ENCODE measurements at places on chromosomes 7 and 10. TPM values are rescaled to one million over a fixed set of nuclear protein-coding genes. Genes with fewer than 3 reads are reported as not detected.

DNA sequence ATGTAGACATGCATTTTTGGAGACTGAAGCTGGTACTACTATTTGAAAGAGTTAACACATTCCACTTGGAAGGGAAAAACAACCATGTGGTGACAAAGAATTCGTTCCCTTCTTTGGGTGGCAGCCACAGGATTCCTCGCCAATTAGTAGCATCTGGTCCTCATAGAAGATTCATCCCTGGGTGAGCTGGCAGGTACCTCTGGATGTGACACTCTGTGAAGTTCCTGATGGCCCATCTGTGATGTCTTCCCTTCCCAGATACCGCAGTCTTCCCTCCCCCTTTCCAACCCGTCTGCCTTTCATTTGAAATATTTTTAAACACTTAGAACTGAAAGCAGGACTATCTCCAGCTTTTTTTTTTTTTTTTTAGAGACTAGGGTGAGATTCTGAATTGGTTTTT, 569.5 kb downstream of the TYW1 start:
- DNase-seq, result no peak

DNA sequence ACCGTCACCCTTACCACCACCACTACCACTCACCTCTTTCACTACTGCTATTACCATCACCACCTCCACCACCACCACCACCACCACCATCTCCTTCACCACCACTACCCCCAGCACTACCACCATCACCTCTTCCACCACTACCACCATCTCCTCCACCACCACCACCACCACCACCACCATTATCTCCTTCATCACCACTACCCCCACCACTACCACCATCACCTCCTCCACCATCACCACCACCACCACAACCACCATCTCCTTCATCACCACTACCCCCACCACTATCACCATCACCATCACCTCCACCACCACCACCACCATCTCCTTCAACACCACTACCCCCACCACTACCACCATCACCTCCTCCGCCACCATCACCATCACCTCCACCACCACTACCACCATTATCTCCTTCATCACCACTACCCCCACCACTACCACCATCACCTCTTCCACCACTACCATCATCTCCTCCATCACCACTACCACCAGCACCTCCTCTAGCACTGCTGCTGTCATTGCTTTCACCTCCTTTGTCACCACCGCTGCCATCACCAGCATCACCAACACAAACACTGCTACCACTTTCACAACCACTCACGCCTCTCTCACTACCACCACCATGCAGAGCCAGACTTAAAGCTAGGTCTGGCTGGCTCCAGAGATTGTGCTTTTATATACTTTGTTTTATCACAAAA, 109.3 kb downstream of the ICA1 start:
- no peak for DNase-seq

DNA sequence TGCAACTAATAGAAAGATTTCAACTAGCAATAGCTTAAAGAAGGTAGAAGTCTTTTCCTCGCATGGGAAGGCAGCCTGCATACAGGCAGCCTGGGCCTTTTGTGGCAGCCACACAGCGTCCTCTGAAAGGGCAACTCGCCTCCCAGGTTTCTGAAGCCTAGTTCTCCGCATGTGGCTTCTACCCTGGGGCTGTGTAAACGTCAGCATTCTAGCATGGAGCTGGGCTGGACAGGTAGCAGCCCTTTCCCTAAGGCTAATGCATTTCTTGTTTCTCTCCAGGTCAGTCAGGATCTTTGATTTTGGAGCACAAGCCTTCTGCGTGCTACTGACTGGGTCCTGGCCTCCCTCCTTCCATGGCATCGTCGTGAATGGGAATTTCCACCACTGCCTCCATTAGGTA, 23.8 kb upstream of the SEC61G start:
- no peak for DNase-seq

DNA sequence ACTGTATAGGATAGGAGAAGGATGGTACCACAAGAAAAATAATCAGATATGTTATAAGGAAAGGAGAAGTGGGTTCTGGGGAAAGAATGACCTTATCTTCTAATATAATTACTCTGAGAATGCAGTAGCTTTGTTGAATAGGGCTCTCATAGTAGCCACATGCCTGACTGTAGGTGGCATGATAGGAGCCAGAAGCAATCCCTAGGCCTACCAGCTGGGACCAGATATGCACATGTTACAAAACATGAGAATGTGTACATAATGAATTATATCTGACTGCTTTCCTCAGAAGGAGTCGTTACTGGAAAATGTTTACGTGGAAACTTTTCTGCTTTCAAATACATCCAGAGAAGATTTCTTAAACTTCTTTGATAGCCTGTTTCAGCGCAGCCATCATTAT, 53.2 kb upstream of the FAM3C start:
- DNase-seq, result peak; percentile 49

GRCh38 chr7:140435252-140435895, 31.5 kb downstream of the RAB19 start:
- DNase-seq, result no peak

DNA sequence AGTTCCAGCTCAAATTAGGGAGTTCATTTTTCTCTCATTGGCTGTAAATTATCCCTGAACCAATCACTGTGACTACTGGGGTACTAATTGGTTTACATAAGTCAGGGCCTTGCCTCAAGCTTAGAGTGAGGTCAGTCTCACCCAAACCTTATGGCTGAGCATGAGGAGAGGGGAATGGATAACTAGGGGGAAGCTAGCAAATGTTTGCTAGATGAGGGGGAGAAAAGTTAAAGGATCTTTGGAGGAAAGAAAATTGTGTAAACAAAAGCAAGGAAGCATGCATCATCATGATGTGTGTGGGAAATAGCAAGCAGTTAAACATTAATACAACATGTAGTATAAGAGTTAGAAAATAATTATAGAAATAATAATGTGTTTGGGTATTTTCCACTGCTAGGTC, 121.9 kb downstream of the BBS9 start:
- no peak for DNase-seq

GRCh38 chr7:123499211-123499970, 35.0 kb downstream of the IQUB start:
- peak; percentile 66 for DNase-seq

- no peak for DNase-seq
Observed at GRCh38 chr7:70583965-70584883, 547.7 kb upstream of the GALNT17 start.

DNA sequence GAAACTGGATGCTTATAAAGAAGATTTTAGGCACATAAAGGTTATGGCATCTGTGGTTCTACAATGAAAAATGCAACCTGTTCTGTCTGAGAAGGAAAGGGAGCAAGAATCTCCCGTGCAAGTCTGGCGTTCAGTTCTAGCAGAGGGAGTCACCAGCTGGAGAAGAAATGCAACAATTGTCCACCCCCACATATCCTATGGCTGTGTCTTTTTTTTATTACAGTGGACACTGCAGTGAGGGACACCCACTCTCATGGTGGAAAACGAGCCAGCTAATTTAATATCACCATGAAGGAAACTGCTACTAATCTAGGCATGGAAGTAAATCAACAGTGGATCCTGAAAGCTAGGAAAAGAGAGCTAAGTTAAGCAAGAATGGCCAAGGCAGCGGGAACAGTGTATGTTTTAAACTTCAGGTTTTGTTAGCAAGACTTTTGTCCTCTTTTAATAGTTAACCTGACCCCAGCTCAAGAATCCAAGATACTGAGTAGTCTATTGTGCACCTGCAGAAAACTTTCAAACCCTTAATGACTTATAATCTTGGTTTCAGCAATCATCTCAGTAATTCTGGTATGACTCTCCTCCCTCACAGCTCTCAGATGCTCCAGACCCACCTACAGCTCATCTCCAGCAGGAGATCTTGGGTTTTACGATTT, 149.3 kb downstream of the FGFR2 start:
- no peak for DNase-seq

- DNase-seq, result no peak
Observed at GRCh38 chr10:12531305-12532220, 182.2 kb downstream of the CAMK1D start.

DNA sequence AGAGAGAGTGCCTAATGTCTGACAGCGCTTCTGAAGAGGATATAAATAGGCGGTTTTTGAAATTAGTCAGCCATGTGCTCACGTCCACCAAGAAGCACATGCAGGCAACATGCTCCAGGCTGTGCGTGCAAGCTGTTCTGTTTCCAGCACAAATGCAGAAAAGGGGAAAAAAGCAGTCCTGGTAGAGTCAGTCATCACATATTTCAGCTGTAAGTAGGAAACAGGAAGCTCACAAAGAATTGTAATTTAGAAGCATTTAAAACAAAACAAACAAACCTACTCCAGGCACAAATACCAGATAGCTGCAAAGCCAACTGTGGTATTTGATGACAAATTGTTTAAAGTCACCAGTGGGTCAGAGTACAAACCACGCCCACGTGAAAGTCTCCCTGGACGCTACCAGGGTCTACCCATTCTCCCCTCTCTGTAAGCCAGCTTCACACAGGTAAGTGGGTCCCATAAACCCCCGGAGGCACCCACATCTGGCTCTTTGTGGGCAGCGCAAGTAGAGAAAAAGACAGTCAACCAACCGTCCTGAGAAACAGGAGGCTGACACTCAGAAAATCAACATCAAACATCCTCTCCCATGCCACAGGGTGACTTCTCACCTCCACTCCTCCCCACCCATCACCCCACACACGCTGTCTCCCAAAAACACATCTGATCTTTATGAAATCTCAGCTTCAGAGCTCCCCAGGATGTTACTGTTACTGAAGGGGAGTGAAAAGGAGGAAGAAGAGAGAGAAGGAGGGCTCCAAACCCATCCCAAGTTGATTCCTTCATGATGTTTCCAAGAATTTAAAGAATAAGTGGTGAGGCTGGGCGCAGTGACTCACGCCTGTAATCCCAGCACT, 186.4 kb downstream of the FAM107B start:
- peak; percentile 94 for DNase-seq

Gene RFC2
- total RNA-seq, result 18.4 TPM

Gene ZNF117
- total RNA-seq, result 5.2 TPM

Gene NXPH1
- not detected for total RNA-seq

All from fibroblast of villous mesenchyme (primary cell).